ENCODE measurements at places on chromosomes 2 and 18.
A peak's percentile ranks its signal among the peaks of the same experiment; 100 is the strongest.

DNA sequence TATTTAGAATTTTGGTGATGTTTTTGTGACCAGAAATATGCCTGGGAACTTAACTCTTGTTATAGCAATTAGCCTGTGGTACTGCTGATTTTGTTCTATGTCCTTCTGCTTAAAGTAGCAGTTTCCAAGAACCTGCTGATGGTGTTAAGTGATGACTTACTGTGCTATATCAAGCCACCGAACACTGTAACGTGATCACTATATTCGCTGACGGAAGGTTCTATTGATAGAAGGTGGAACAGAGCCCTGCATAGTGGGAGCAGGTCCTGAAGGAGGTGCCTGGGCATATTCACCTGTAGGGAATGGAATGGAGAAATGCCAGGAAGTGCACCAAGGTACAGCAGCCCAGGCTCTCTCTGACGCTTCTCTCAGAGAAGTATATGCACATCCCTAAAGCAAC, 76.8 kb downstream of the UXS1 start:
- no peak for DNase-seq

GRCh38 chr2:237882510-237883481, 23.4 kb downstream of the RAMP1 start:
- DNase-seq = no peak

- no peak for DNase-seq
These were observed 116.7 kb upstream of the NPAS2 start for GRCh38 chr2:100703213-100703612.

DNA sequence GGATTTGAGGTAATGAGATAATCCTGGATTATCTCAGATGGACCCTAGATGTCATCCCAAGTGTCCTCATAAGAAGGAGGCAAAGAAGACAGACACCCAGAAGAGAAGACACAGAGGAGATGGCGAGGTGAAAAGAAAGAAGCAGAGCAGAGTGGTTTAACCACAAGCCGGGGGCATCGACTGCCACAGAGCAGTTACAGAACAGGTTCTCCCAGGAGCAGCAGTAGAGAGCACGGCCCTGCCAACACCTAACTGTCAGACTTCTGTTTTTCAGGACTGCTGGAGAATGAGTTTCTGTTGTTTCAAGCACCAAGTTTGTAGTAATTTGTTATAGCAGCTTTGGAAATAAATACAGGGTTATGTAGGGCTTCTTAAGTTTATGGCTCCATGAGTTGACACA, 437.0 kb downstream of the THSD7B start:
- no peak for DNase-seq

GRCh38 chr2:68660658-68661057, 17.3 kb downstream of the PROKR1 start:
- no peak for DNase-seq

- no peak for DNase-seq
These were observed 52.3 kb upstream of the ROCK1 start for GRCh38 chr18:21163647-21164547.

DNA sequence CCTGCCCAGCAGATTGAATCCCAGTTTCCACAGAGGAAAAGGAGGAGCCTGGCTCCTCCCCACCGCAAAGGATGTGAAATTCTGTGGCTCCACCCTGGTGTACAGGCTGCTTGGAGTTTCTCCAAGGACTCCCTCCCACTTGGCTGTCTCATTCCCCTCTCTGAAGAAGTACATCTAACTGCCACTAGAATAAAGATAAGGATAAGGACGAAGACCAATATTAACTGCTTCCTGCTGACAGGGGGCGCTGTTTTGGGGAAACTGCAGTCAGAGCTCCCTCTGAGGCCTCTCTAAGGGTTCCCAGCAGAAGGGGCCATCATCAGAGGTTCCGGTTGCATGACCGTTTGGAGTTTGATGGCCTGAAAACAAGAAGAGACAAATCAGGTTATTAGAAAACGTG, 790.9 kb downstream of the CPS1 start:
- no peak for DNase-seq

DNA sequence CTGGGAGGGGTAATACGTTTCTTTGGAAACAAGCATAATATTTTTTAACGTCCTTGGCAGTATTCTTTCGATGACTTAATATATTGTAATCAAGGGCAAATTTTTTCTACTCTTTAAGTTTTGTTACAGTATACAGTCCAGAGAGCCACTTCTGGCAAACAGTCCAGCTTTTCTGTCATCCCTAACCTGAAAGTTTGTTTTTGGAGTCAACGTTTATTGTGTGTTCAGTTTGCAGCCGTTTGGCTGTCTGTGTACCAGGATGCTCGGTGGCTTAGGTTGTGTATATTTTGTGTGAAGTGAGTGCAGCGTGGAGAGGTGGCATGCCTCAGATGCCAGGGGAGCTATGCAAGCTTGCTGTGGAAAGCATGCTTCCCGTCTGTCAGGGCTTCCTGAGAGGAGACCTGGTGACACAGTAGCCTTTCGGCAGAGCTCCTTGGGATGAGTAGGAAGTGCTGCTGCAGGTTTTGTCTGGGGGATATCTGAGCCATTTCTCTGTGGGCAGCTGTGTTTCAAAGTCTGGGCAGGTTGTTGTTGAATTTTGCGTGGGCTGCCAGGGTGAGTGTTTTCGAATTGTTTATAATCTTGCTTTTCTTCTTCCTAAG, 14.7 kb downstream of the MAP3K20 start:
- DNase-seq = no peak

DNA sequence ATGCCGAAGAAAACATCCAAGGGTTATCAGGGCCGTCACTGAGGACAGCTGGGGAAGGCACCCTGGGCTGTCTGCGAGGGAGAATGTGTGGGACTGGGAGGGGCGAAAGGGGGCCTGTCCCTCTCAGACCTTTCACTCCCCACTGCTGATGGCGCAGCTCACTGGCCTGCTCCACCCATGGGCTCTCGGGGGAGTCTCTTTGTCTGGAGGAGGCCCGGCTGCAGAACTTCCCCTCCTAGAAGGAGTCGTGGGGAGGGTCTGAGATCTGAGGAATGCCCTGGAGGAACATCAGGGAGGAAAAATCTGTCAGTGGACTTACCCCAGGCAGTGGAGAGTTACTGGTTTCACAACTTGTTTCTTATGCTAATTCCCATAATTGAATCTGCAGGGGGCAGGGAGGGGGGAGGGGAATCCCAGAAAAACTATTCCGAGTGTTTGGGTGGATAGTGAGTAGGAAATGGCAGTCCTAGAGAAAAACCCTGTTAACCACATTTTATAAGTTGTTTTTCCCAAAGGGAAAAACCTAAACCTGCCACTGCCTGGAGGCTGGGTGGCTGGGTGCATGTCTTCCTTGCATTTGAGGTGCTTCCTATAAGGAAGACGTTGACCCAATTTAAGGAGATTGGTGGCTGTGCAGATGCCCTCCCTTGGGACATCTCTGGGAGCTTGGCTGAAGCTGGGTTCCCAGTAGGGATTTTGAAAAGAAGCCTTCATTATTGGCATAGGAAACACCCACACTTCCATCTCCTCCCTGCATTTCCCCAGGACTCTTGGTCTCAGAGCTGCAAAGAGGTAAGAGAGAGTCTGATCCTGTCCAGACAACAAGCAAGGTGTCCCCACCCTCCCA, 11.7 kb upstream of the SEMA4C start:
- DNase-seq = no peak

DNA sequence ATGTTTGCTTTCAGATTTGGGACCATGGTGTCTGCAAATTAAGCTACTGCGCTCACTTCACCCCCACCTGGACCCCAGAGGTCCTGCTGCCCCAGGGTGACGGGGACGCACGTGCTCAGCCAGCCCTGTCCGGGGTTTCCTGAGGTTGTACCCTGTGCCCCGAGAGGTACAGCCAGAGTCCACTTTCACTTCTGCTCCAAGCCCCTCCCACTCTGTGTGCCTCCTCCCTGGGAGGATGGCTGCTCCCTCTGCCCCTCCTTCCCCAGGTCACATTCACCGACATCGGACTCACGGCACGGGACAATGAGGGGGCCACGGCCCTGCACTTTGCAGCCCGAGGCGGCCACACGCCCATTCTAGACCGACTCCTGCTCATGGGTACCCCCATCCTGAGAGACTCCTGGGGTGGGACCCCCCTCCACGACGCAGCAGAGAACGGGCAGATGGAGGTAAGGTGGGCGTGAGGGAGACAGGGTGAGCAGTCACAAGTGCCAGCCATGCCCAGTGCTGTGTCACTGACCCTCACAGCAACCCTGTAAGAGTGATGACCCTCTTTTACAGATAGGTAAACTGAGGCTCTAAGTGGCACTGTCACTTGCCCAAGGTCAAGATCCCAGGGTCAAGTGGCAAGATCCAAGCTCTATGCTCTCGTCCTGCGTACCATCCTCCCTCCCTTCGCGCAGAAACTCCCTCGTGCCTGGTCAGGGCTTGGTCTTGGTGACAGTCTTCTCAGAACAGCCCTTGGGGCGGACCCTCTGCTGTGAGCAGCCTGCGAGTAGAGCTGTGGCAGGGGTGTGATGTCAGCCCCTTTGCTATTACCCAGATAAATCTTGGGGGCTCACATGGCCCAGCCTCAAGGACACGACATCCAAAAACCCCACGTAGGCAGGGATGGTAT, 7.6 kb downstream of the ESPNL start:
- no peak for DNase-seq

DNA sequence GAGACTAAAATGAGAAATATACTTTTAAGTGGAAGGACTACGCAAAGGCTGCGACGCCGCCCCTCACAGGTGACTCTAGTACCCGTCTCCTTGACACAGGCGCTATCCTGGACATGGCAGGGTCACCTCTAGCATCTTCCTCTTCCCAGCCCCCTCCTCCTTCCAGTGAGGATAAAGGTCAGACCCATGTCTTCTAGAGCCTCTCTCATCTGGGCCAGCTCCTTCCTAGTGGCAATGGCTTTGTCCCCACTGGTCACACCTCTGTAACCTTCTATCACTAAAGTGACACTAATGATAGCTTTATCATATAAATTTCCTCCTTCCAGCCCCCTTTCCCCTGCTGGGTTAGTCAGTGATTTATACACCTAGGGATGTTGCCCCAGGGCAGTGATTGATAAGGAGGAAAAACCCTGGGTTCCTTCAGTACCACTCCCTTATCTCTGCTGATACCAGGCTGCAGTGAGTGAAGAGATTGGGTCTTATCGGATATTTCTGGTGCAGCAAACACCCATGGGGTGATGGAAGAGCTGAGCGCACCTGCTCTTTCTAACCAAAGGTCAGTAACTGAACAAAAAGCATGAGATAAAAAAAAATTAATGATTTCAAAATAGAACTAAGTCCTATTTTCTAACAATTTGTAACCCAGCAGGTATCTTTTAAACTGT, 62.0 kb upstream of the FZD5 start:
- DNase-seq = no peak

- no peak for DNase-seq
These were observed 25.1 kb upstream of the TMEM214 start for GRCh38 chr2:27007416-27008374.

- peak; percentile 3 for DNase-seq
These were observed 218.4 kb downstream of the CDH20 start for GRCh38 chr18:61551586-61551985.

- no peak for DNase-seq
These were observed 7.1 kb downstream of the IL1RL1 start for GRCh38 chr2:102318437-102318836.

Data from activated naive CD8-positive, alpha-beta T cell treated with anti-CD3 and anti-CD28 coated beads, Interleukin-2, amount 50 U/mL, for 24 hours (primary cell).